ENCODE measurements at places on chromosomes 2 and 18. TPM values are rescaled to one million over a fixed set of nuclear protein-coding genes. Genes with fewer than 3 reads are reported as not detected.

COL3A1 gene
- total RNA-seq = not detected

ZNF396 gene
- not detected for total RNA-seq

SLC5A6 gene
- 48.8 TPM for total RNA-seq

SCYGR2 gene
- not detected for total RNA-seq

TSPYL6 gene
- not detected for total RNA-seq

CCDC74A gene
- total RNA-seq = 5.6 TPM

SLC8A1 gene
- total RNA-seq = 0.10 TPM

ATP6V1C2 gene
- not detected for total RNA-seq

NXPH2 gene
- not detected for total RNA-seq

ADAM23 gene
- total RNA-seq = not detected
